ENCODE measurements at places on chromosomes 1 and 21.

DNA sequence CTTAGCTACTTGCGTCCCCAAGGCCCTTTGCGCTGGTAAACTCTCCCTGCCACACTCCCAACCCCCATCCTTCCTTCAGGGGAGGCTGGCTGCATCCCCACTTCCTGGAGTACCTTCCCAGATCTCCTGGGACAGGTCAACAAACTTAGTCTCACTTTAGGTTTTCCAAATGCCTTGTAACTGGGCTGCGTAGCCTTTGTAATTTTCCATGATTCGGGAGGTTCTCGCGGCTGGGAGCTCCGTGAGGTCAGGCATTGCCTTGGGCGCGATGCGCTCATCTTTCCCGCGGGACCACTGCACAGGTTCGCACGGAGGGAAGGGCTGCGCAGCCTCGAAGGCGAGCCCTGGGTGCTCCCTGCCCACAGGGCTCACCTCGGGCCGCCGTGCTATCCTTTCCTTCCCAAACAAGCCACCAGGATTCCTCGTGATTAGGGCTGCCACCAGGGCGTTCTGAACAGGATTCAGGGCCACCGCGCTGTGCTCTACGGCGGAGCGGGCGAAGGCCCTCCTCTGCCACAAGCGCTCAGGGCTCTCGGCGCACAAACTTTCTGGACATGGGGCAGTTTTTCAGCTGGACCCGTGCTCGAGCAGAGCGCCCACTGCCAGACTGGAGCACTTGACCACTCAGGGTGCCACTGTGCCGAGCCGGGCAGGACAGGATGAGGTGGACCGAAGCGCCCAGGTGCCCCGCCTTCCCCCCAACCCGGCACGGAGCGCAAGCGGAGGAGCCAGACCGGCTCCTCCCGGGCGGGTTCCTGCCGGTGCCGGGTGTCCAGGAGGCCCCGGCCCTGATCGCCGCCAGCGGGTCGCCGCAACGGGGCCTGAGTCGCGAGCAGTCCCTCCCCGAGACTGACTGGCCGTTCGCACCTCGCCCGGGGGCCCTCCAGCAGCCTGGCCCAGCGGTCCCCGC is 1.1 kb downstream of the TMPRSS2 start:
- DNase-seq, result no peak

DNA sequence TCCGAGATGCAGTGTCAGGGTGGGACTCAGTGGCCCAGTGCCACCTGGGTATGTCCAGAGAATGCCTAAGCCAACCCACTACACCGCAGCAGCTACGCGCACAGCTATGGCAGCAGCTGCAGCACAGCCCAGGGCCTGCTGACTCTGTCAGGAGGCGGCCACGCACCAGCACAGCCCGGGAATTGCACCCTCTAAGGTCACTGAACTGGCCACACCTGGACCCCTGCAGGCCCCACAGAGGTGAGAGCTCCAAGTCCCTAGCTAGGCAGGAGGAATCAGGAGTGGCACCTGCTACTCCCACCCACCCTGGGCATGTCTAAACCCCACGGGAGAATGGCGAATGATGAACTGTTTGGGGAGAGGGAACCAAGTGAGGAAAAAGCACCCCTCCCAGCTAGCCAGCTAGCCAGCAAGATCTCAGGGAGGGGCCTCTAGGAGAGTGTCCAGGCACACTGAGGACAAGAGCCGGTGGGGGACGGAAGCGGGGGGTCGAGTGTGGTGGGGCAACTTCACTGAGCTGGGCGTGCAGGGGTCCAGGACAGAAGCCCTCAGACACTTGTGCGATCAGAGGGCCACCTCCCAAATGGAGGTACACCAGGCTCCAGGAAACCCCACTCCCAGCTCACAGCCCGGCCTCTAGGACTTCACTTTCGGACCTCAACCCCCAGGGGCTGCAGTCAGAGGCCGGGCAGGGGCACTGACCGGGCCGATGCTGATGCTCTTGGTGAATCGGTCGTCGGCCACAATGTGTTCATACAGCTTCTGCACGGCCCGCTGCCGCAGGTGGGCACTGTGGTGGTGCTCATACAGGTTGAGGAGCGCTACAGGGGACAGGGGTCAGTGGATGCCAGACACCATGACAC is 13.9 kb downstream of the LSS start:
- DNase-seq, result no peak

DNA sequence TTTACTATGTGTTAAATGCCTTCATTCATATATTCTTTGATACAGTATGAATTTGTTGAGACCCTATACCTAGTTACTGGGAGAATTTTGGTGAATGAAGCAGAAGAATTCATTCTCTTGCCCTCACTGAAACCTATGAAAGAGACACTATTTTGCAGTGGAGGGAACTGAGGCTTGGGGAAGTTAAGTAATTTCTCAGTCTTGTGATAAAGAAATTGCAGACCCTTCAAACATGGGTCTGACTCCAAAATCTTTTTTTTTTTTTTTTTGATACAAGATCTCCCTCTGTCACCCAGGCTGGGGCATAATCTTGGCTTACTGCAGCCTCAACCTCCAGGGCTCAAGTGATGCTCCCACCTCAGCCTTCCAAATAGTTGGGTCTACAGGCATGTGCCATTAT is 132.1 kb downstream of the DNM3 start:
- no peak for DNase-seq

DNA sequence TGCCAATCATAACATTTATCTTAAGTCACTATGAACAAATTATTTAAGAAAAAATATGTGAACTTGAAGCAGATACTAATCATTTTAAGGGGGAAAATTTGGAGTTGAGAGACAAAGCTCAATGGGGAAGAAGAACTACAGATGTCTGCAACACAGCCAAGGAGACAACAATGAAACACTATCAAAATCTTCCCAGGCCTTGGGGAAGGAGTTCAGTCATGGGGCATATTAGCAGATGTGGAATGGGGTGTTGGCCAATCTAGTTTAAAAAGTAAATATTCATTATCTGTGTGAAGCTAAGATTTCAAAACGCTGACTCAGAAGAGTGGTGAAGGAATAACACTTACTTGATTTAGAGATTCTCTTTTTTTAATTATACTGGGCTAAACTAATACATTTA is 671.6 kb upstream of the ZP4 start:
- no peak for DNase-seq

GRCh38 chr1:20076710-20077461 is 6.9 kb downstream of the PLA2G5 start:
- DNase-seq, result no peak

DNA sequence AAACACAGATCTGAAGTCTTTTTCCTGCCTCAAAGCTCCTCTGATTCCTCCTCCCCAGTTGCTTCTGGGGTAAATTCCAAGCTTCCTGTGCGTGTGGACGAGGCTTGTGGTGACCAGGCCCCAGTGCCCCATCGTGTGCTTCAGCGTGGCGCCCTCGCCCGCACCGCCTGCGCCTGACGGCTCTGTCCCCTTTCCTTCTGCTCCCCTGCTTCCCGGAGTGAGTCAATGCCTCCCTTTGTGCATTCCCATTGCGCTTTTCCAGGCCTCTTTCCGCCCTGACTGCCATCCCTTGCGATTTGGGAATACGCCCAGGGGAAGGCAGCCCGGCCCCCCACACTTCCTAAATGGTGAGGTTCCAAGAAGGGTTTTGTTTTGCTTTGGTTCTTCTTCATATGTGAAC is 36.3 kb downstream of the FAAP20 start:
- no peak for DNase-seq

- DNase-seq, result no peak
These were observed 193.1 kb downstream of the RYR2 start for GRCh38 chr1:237235091-237235490.

GRCh38 chr1:116556289-116557006 is 14.4 kb downstream of the CD58 start:
- no peak for DNase-seq

GRCh38 chr1:34403156-34403555 is 226.4 kb downstream of the C1orf94 start:
- no peak for DNase-seq

GRCh38 chr1:1150100-1150499 is 23.6 kb upstream of the TTLL10 start:
- no peak for DNase-seq

DNA sequence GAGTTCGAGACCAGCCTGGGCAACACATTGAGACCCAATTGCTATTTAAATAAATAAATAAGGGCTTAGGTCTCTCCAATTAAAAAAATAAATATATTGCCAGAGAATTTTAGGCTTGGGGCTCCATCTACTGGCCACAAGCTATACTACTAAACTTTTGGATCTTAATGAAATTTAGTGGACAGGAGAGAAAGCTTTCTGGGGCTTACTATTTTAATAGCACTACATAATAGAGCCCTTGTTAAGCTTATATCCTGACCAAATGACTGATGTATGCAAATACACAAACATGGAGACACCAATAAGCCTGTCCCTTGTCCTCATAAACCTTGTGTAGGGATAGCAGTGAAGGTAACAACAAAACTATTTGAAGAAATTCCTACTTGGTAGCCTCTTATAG is 18.4 kb downstream of the CCT3 start:
- no peak for DNase-seq

GRCh38 chr1:22126531-22126930 is 16.4 kb downstream of the WNT4 start:
- DNase-seq, result no peak

- no peak for DNase-seq
These were observed 6.8 kb downstream of the MX1 start for GRCh38 chr21:41432562-41433460.

DNA sequence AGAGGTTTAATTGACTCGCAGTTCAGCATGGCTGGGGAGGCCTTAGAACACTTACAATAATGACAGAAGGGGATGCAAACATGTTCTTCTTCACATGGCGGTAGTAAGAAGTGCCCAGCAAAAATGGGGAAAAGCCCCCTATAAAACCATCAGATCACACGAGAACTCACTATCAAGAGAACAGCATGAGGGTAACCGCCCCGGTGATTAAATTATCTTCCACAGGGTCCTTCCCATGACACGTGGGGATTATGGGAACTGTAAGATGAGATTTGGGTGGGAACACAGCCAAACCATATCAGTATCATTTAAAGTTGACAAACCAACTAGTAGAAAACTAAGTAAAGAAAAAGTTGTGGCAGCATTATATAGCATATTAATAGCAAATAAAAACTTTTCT is 71.3 kb upstream of the DNAJC6 start:
- DNase-seq, result no peak

DNA sequence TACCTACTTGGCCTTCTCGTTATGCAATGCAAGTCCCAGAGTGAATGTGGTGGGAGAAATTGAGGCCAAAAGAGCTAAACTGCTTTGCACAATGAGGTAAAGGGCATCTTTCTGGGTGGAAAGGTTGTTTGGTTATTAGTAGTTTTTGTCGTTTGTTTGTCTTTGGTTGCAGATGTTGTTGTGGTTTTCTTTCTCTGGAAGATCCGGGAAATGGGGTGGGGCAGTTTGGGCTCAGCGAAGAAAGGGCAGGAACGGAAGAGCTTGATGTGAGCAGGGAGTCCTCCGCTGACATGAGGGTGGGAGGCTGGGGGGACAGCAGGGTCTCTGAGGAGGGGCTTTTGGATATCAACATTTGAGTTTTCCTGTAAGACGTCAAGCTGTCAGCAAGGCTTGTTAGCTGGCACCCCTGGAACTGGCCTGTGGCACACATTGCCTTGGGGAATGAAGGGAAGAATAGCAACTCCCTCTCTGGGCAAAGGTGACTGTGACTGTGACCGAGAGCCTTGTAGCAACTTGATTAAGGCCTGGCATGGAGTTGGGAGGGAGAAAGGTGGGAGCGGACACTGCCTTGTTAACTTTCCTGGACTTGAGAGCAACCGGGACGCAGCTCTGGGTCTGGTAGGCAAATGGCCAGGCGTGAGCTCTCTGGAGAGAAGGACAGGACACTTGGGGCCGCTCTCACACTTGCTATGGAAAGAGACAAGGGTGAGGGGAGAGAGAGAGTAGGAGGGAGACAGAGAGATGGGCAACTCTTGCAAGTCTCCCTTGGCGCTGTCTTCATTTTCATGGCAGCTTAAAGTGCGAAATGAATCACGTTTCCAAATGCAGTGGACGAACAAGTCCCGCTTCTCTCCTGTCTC is 15.4 kb upstream of the OPRD1 start:
- no peak for DNase-seq
